ENCODE measurements at places on chromosomes 1 and 21.
A peak's percentile ranks its signal among the peaks of the same experiment; 100 is the strongest.

- no peak for DNase-seq
Observed at GRCh38 chr21:26563856-26564503, 9.1 kb downstream of the CYYR1 start.

GRCh38 chr1:240001177-240001740 lies 90.4 kb upstream of the FMN2 start:
- no peak for DNase-seq

GRCh38 chr1:66278260-66279021 lies 255.5 kb upstream of the SGIP1 start:
- no peak for DNase-seq

GRCh38 chr1:71521655-71522264 lies 440.9 kb upstream of the ZRANB2 start:
- DNase-seq = peak; percentile 39

DNA sequence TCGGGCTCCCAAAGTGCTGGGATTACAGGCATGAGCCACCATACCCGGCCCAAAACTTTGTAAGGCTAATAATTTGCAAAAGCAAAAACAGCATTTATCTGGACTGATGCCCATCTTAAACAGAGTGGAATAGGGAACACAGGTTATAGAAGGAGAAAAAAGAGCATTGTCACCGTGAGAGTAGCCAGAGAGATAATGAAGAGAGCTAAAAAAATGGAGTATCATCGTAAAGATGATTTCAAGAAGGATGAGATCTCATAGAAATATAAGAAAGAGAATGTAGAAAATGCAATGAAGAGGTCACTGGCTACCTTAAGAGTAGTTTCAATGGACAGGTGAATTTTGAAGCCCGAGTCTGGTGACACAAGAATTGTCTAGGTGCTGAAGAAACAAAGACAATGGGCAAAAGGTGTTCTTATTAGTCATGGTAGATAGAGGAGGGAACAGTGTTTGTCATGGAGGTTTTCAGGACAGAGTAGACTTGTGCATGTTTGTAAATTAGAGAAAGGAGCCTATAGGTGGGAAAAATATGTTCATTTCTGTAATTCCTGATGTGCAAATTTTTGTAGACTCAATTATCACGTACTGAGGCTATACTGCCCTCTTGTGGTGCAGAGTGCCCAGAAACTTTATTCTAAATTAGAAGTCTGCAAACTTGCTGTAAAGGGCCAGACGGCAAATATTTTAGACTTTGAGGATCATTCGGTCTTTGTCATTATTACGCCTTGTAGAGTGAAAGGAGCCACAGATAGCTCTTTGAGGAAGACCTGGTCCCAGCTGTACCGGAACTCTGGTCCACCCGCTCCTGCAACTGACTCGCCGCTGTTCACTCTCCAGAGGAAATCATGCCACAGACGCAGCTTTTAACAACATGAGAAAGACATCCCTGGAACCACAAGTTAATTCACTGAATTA lies 8.1 kb upstream of the TMEM183A start:
- peak; percentile 21 for DNase-seq

GRCh38 chr1:173304529-173305227 lies 97.5 kb upstream of the TNFSF4 start:
- DNase-seq = no peak

DNA sequence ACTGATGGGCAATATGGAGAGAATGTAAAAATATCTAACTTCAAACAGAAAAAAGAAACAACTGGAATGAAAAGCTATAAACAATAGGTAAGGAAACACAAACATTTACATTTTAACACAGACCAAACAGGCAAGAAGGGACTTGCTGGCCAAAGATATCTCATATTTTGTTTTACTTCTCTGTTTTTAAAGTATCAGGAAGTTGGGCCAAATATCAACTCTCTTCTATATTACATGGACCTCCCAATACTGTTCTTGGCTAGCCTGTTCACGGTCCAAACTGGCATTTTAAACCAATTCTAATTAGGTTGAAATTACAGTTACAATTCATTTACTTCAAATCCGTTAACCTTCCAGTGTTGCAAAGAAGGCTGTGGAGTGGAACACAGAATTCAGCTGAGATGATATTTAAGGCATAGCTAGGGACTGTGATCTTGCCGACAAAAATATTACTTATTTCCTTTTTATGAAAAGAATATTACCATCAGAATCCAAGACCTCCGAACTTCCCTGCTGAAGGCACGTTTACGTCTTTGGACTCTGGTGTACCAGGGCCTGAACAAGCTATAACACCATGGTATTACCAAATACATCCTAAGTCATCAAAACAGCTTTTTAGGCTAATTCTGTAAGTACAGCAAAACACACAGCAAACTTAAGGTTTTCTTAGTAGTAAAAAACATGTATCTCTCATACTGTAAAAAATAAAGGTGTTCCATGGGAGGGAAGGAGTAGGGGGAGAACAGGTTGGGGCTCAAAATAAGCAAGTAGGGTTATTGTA lies 165.4 kb downstream of the RUNX1 start:
- DNase-seq = no peak

DNA sequence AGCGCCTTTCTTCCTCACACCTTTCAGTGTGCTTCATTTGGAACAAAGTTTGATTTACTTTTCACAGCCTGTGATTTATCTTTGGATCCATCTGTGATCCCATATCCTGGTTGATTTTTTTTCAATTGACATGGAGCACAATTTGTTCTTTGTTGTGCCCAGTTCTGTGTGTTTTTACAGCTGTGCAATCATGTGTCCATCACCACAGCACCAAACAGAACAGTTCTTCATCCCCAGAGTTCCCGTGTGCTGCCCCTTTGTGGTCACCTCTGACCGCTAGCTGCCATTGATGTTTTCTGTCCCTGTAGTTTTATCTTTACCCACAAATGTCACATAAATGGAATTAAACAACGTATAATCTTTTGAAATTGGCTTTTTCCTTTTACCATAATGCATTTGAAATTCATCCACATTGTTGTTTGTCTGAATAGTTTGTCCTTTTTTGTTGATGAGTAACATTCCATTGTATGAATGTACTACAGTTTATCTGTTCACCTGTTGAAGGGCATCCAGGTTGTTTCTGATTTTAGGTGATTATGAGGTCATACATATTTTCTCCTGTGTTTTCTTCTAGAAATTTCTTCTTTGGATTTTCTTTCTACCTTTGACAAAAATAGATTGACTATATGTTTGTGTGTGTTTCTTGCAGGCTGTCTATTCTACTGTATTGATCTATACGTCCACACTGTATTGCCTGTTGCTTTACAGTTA lies 17.4 kb downstream of the MIGA1 start:
- DNase-seq = no peak

GRCh38 chr1:116119876-116120275 lies 8.7 kb downstream of the MAB21L3 start:
- no peak for DNase-seq

- no peak for DNase-seq
Observed at GRCh38 chr21:40278345-40278744, 411.1 kb downstream of the PCP4 start.

GRCh38 chr1:31904339-31905092 lies 33.7 kb downstream of the PTP4A2 start:
- no peak for DNase-seq

DNA sequence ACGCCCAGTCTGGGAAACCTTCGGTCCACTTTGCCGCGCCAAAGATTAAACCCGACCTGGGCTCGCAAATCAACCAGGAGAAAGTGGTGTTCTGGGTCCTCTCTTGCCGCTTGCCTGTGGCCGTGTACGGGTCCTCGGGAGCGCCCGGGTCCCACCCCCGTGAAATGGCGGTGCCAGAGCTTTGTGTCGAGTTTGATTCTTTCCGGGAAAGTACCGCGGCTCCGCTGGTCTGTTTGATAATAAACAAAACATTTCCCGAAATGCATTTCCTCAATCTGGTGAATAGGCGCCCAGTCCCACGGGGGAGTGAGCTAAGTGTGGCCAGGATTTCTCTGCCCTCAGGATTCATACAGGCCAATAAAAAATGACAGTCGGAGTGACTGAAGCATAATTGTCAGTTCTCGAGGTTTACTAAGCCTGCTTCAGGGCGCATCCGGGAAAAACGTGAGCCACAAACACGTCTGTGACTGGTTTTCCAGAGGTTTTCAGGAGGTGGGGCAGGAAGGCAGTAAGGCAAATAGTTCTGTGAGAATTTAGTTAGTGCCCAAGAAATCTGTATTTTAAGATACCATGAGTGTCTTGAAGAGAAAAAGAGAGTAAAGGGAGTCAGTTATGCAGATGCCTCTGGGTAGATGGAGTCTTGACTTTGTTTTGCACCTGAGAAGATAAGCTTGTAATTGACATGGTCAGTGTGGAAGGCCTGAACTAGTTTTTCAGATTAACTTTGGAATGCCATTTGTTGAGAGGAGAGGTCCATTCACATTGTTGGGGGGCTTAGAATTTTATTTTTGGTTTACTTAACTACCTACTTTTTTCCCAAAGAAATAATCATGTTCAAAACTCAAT lies 675 bp downstream of the IFNAR1 start:
- DNase-seq = peak; percentile 50

DNA sequence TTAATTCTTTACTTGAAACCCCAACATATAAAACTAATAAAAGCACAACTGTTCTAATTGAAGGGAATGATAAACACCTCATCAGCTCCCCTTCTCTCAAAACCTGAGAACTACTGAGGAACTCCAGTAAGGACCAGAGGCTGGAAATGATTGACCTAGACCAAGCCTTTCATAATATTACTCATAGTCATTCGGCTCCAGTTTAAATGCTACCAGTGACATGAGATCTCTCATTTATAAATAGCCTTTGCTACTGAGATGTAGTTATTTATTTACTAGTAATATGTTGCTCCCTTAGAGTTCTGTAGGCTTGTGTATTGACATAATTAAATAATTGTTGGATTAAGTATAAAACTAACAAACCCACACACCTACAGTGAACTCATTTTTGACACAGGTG lies 209.8 kb upstream of the PRMT6 start:
- DNase-seq = no peak

DNA sequence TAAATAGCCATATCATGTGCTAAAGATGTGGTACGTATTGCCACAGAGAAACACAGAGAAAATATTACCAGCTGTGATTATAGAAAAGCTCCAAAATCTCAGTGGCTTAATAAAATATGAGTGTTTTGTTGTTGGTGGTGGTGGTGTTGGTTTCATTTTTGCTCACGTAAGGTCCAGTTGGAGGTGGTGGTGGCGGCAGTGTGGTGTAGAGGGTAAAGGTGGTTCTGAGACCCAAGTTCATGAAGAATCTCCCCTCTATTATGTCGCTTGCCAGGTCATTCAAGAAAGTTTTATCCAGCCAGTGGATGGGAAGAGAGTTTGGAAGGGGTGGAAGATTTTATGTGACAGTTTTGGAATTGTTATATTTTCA lies 217.6 kb upstream of the SAMSN1 start:
- no peak for DNase-seq

- no peak for DNase-seq
Observed at GRCh38 chr1:206143537-206144172, 26.5 kb upstream of the AVPR1B start.

DNA sequence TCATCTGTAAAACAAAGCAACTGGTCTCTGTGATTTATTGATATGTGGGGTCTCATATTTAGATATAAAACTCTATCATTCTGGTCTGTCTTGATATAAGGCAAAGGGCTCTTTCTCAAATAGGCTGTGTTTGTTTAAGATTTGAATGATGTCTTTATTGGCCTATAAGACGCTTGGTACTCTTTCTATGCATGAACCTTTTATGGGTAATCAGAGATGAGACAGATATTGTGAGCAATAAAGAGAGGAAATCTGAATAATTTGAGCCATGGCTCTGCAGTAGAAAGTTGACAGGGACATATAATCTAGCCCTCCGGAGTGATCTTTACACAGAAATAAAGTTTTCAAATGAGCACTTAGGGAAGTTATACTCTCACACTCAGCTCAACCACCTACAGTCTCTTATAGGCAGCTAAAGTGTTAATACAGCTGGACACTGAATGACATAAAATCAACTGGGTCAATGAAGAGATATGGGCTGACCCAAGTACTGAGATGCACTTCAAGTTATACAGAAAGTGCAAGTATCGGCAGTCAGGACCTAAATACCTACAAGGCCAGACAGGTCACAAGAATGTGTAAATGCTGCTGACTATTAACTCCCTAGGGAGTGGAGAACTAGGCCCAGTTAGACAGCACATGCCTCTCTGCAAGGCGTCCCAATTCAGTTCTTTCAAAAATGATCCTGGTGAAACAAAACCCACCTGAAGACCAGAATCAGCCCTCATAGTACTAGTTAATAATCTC lies 111.0 kb downstream of the PTPN14 start:
- DNase-seq = no peak

- DNase-seq = no peak
Observed at GRCh38 chr1:39394598-39394997, 96.8 kb upstream of the BMP8A start.

- no peak for DNase-seq
Observed at GRCh38 chr1:16924919-16925477, 3.3 kb downstream of the CROCC start.

DNA sequence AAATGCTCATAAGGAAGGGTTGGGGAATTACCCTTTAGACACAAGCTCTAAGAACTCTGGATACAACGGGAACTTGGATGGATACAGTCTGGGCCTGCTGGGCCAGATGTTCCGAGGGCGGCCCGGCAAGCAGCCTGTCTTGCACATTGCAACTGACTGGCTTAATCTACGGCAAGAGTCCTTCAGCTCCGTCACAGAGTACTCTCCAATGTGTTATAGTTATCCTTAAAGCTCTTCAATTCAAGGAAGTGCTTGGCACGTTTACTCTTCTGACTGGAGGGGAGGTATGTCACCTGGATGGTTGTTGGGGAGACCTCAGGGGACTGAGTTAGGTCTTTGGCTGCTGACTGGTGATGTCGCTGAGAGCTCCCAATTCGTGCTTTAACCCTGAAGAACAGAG lies 1.1 kb upstream of the CFAP141 start:
- no peak for DNase-seq

- no peak for DNase-seq
Observed at GRCh38 chr1:151859891-151860293, 6.4 kb upstream of the THEM5 start.

GRCh38 chr1:240766831-240767230 lies 154.9 kb upstream of the GREM2 start:
- DNase-seq = no peak

DNA sequence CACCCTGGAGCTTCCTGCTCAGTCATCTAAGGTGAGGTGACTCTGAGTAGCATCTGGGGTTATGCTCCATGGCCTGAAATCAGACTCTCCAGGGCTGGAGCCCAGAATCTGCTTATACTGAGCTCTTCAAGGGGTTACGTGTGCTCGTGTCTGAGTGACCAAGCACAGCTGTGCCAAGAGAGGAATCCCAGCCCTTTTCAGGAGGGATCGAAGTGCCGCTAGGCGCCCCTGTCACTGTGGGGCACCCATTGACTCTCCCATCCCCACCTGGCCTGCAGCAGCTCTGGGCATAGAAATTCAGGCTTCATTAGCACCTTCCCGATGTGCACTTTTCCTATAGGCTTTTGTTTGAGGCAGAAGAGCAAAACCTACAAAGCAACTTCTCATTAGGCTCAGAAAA lies 13.8 kb downstream of the VASH2 start:
- no peak for DNase-seq

- DNase-seq = no peak
Observed at GRCh38 chr1:23779826-23780371, 1.7 kb downstream of the PITHD1 start.

Measured in H4 (cell line).